ENCODE measurements at places on chromosomes 13 and 19.

- DNase-seq = no peak
Measured at GRCh38 chr19:4403005-4403761, 743 bp downstream of the CHAF1A start.

- peak; percentile 49 for DNase-seq
Measured at GRCh38 chr13:59409211-59409610, 754.5 kb downstream of the DIAPH3 start.

GRCh38 chr13:44046428-44046827, 166.7 kb downstream of the LACC1 start:
- DNase-seq = no peak

- DNase-seq = no peak
Measured at GRCh38 chr13:21541980-21542379, 62.0 kb downstream of the MICU2 start.

DNA sequence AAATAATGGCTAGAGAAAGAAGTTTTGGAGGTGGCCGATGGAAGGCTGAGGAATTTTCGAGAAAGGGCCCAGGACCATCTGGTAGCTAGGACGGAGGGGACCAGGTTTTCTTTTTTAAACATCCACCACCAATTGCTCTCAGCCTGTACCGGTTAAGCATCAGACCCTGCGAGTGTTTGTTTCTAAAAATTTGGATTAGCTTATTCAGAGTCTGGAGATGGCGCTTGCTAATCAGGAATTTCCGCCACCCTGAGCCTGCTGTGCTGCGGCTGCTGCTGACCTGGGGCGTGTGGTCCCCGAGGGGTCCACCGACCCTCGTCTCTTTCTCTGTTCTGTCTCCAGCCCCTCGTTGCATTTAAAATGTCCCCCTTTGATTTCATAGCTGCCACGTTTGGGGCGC, 2.0 kb downstream of the UHRF1 start:
- no peak for DNase-seq

DNA sequence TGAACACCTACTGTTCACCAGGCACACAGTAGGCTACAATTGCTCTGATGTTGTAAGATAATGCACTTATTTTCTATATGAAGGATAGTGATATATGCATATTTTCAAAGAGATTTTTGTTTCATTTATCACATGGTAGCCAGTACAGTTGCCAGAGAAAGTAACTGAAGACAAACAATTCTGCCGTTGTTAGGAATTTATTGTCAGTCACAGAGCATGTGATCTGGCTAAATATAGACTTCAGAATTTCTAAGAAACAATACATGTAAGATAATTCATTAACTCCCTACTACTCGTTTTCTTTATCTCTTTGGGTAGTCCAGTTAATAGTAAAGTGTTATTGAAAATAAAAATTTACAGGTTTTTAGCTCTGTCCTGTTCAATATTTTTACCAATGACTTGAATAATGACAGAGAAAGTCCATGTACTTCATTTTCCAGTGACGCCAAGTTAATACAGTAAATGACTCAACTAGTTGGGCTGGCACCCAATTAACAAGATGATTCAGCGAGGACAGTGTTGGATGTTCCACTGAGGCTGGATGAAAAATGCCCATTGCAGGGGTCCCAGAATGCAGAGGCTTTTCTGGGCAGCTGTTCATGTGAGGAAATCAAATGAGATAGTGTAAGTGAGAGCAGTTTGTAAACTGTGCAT, 35.6 kb downstream of the GJA3 start:
- no peak for DNase-seq

- DNase-seq = no peak
Measured at GRCh38 chr13:77784515-77784914, 87.0 kb downstream of the SLAIN1 start.
